ENCODE measurements at places on chromosomes 1 and 21. TPM values are rescaled to one million over a fixed set of nuclear protein-coding genes. Genes with fewer than 3 reads are reported as not detected.

GRCh38 chr1:1031659-1032235 is 11.8 kb downstream of the AGRN start:
- DNase-seq: no peak

DNA sequence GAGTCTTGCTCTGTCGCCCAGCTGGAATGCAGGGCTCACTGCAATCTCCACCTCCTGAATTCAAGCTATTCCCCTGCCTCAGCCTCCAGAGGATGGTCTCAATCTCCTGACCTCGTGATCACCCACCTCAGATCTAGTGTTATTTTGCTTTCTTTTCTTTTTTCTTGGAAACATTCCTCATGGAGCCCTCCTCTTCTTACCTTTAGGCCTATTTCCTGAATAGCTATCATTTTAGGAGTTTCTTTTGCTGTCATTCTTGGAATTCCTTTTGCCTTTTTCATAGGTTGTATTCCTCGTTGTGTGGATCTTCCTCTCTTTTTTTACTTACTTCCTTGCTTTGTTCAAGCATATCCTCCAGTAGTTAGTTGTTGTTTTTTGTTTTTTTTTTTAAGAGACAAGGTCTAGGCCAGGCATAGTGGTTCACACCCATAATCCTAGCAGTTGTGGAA is 173.8 kb downstream of the RASAL2 start:
- DNase-seq: peak; percentile 40

- DNase-seq: no peak
Measured at GRCh38 chr1:204634260-204634910, 51.2 kb downstream of the LRRN2 start.

Gene CFAP107
- not detected for total RNA-seq

Gene DMBX1
- not detected for total RNA-seq

Gene GJB5
- total RNA-seq: not detected

Data from IMR-90 (cell line).